ENCODE measurements at places on chromosomes 13 and 19. TPM values are rescaled to one million over a fixed set of nuclear protein-coding genes. Genes with fewer than 3 reads are reported as not detected.

DNA sequence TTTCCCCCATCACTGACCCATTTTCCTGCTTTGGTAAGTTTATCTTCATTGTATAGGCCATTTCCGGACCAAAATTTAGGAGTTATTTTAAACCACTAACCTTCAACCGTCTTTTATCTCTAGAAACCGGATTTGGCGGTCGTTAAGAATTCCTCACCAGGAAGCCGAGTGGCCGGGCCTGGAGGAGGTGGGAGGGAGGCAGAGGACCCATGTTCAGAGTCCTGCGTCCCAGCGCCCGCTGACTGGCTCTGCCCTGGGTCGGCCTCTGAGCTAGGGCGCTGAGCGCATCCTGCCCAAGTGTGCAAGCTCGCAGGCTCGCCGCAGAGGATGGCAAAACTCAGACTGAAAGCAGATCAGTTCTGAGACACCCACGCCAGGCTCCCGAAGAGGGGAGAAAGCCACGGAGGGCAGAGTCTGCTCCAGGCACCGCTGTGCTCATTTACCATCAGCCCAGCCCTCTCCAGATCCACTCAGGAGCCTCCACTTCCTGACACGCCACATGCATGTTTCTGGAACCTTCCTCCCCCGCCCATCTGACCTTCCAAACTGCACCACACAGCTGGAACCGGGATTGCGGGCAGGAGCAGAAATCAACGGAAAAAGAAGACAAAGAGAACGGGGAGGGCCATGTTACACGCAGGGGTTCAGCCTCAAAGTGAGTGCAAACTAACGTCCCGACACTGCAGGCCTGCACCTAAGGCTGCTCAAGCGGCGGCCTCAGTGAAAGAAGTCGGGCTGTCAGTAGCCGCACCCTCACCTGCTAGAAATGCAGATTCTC lies 8.3 kb downstream of the COL4A1 start:
- no peak for DNase-seq

DNA sequence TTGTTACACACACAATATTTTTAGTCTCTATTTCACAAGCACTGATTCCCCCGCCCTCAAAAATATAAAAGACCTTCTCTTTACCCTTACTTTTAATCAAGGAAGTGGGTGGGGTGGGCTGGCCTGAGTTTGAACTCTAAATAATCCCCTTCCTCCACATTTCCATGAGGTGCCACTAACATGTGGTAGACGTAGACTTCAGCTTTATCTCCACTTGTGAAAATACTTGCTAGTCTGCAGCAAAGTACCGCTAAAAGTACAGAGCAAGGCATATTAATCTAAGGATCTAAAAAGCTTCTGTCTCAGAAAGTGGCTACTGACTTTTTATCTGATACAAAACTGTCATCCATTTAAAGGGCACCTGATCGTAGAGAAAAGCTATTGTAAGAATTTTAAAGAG lies 739.6 kb upstream of the SLC10A2 start:
- no peak for DNase-seq

DNA sequence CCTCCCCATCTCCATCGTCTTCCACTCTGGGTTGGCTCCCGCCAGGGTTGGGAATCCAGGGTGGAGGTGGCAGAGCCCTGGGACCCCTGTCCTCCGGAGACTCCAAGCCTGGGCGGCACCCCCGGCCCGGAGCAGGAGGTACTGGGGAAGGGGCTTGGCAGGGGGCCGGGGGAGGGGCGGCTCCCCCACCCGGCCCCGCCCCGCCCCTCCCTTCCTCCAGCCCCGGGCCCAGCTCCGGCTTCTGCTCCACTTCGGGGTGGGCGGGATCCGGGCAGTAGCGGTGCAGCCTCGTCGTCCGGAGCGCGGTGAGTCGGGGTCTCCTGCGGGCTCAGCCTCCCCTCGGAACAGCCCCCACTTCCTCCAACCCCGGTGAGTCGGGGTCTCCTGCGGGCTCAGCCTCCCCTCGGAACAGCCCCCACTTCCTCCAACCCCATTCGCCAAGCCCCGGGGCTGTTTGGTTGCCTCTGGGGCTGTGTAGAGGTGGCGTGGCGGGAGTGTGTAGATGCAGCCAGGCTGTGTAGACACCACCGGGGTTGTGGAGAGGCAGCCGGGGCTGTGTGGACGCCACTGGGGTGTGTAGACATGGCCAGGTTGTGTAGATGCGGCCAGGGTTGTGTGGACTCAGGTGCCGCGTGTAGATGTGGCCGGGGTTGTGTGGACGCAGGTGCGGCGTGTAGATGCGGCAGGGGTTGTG lies at the start of gene TMPRSS9:
TMPRSS9 (plus strand) TSS at position 274 of the 694 bp plus-strand sequence. CDS start 29,521 bp downstream, outside the sequence.
- no peak for DNase-seq

- DNase-seq: no peak
Measured at GRCh38 chr19:53626976-53627375, 4.8 kb upstream of the DPRX start.

DNA sequence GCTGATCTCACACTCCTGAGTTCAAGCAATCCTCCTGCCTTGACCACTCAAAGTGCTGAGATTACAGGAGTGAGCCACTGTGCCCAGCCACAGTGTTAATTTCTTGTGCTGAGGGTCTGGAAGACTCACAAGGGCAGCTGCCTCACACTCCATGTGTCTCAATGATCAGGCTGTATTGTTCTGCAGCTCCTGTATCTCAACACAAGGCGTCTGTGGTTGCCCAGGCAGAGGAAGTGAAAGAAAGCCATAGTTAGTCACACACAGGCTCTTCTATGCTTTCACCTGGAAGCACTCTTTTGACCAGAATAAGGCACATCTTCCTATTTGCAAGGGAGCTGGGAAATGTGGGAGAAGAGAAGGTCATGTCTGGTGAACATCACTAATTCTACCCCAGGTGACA lies 107.3 kb upstream of the ZNF507 start:
- no peak for DNase-seq

DNA sequence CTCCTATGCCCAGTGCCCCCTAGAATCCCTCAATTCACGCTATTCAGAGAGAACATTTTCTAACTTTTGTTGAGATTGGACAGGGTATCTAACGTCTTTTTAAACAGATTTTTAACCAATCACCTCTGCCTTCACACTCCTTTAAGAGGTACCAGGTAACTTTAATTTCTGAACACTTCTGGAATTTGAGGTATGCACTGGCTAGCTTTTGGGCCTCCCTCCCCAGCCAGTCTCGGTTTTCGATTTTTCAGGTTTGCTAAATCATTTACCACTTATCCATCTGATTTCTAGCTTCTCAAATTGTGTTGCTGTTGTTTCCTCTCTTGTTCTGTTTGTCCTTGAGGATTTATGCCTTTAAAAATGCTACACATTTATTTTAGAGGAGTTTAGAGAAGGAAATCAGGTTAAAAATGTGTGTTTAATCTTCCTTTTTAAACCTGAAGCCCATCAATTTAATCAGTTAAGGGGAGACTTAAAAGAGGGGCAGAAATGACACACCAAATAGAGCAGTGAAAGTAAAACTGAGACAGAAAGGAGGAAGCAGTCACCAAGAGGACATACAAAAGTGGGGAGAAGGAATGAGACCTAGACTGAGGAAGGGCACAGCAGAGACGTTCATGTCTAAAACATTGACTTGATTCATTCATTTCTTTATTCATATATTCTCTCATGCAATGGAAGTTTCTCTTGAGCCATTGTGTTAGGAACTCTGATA lies 139.6 kb upstream of the HTR2A start:
- no peak for DNase-seq

- no peak for DNase-seq
Measured at GRCh38 chr13:78632996-78633395, 26.0 kb downstream of the OBI1 start.

GRCh38 chr13:65188721-65189120 lies 2041.4 kb downstream of the PCDH9 start:
- DNase-seq: no peak

Gene FCGBP
- 5.7 TPM for total RNA-seq

Gene RASA3
- total RNA-seq: 18.6 TPM

GRCh38 chr13:43698758-43699157 lies 88.0 kb downstream of the ENOX1 start:
- no peak for DNase-seq

- DNase-seq: no peak
Measured at GRCh38 chr13:40502236-40502635, 164.2 kb downstream of the FOXO1 start.

Gene ZNF541
- not detected for total RNA-seq

- DNase-seq: peak; percentile 19
Measured at GRCh38 chr13:105202354-105202753, 1333.1 kb downstream of the EFNB2 start.

GRCh38 chr19:31015778-31016177 lies 333.5 kb downstream of the TSHZ3 start:
- DNase-seq: no peak

GRCh38 chr13:111397202-111397880 lies 76.9 kb downstream of the TEX29 start:
- no peak for DNase-seq

Gene DBP
- total RNA-seq: 45.9 TPM

Gene CATSPERD
- total RNA-seq: not detected

Gene ZNF726
- total RNA-seq: not detected

Gene MICU2
- 41.0 TPM for total RNA-seq

Gene RFPL4A
- total RNA-seq: not detected

DNA sequence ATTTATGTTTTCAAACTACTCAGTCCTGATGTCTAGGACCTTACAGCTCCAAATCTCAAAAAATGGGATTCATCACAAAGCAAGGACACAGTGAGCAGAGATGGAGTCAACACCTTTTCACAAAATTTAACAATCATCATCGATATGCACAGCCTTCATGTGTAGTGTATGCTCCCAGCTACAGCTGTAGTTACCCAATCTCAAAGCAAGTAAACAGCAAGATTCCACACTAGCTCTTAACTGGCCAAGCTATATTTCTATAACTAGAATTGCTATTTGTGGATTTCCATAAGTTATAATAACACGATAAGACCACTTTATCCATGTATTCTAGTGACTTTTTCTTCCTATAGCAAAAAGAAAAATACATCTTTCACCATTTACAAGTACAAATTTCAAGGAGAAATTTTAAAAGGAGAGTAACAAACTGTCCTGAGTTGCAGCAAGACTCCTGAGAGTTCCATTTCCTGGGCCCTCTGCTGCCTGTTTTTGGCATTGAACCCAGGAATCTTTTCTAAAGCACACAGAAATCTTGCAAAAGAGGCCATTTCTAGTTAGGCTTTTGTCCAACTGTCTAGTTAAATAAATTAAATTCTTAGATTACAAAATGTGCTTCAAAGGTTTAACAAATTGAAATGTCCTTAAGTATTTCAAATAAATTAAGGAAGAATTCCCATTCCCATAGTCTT lies 460.6 kb downstream of the FGF14 start:
- no peak for DNase-seq

GRCh38 chr19:6791237-6791636 lies 18.7 kb downstream of the VAV1 start:
- no peak for DNase-seq

DNA sequence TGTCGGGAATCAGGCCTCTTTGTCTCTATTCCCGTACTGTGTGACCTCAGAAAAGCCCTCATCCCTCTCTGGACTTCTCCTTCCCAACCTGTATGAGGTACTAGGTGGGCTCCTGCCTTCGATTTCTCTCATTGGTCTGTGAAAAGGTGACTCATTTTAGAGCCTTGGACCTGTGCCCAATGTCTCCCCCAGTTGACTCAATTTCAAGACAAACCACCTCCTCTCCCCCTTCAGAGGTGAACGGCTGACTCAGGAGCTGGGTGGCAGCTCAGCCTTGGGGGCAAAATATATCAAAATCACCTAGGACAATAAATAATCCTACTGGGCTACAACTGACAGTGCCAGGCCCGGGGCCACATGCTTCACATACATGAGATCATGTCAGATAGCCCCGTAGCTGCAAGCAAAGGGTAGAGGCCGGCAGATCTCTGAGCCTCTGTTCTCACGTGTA lies 630 bp downstream of the COQ8B start:
- peak; percentile 72 for DNase-seq

GRCh38 chr13:20938302-20938701 lies 35.8 kb upstream of the XPO4 start:
- no peak for DNase-seq
